ENCODE measurements at places on chromosomes 5 and 9.

DNA sequence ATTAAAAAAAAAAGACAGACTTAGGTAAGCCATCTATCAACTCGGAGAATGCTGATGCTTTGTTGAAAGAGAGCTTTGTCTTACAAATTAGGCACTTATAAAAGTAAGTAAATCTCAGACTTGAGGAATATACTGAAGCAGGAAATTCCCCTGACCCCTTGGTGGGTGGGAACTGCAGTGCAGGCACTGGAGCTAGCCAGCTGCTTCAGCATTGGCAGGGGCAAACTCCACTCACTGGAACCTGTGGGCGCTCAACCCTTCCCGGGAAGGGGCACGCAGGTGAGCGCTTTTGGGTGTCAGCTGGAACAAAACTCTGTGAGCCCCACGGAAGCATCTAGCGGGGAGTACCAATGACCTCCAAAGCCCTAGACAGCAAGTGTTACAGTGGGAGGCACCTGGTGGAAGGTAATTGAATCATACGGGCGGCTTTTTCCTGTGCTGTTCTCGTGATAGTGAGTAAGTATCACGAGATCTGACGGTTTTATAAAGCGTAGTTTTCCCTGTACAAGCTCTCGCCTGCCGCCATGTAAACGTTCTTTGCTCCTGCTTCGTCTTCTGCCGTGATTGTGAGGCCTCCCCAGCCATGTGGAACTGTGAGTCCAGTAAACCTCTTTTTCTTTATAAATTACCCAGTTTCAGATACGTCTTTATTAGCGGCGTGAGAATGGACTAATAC lies 628.0 kb upstream of the CDH18 start:
- DNase-seq: no peak

GRCh38 chr5:151617841-151618710 lies 26.9 kb upstream of the FAT2 start:
- no peak for DNase-seq

- no peak for DNase-seq
These were observed 309.3 kb downstream of the CHSY3 start for GRCh38 chr5:130213607-130214006.

- no peak for DNase-seq
These were observed 64.4 kb downstream of the MCCC2 start for GRCh38 chr5:71651579-71651978.

DNA sequence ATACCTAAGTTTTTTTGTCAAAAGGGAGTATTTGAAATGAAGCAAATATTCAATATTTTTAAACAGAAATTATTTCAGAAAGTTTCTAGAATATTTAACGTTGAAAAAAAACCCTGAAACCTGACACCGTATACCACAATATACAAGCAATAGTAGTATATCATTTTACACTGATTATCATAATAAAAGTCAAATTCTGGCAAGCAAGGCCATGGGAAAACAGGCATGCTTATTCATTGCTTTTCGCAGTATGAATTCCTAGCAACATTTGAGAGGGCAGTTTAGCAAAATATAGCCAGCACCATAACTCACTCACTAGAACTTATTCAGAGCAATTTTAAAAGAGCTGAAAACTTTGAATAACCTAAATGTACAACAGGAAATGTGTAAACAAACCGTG lies 46.1 kb downstream of the ERAP1 start:
- no peak for DNase-seq

GRCh38 chr5:173972925-173973615 lies 15.9 kb upstream of the C5orf47 start:
- peak; percentile 41 for DNase-seq

All from CMK (cell line).